ENCODE measurements at places on chromosomes 1 and 21.

- no peak for DNase-seq
These were observed 8.5 kb downstream of the CENPS start for GRCh38 chr1:10438677-10439163.

DNA sequence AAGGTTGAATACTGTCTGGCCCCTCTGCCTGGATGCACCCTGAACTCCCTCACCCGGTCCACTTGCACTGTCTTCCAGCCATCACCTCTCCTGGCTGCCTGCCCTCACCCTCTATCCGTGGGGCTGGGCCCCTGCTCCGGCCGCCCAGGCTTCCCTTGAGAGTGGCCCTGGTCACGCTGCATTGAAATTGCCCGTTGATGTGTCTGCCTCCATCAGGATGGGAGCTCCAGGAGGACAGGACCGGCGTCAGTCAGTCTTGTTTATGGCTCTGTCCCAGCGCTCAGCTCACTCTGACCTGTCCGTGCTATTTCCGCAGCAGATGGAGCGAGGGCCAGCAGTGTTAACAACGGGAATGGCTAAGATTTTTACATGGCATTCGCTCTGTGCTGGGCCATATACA lies 34.9 kb downstream of the FOXO6 start:
- DNase-seq = no peak

DNA sequence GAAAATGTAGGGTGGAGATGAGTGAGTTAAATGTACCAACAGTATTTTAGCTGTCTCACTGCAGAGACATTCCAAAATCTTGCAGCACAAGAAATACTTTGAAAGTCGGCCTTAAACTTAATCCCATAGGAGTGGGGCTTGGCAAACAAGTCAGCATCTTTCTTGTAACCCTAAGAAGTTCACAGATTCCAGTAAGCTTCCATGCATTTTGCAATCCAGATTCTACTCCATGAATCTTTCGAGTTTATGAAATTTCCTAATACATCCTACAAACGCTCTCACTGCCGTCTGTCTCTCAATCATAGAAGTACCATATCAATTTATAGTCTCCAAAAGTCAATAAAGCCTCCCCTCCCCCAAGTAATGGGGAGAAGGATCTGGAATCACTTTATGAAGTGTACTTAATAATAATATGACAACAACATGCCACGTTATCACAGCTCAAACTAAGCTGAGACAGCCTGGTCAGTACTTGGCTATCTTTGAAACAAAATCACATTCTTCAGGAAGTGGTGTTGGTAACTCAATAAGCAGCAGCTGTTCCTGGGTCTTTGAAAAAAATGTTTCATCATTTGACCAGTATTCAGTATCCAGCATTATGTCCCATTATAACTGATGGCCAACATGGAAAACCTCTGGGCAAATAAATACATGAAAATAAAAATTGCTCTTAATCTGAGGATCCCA lies 317.4 kb upstream of the RUNX1 start:
- no peak for DNase-seq

DNA sequence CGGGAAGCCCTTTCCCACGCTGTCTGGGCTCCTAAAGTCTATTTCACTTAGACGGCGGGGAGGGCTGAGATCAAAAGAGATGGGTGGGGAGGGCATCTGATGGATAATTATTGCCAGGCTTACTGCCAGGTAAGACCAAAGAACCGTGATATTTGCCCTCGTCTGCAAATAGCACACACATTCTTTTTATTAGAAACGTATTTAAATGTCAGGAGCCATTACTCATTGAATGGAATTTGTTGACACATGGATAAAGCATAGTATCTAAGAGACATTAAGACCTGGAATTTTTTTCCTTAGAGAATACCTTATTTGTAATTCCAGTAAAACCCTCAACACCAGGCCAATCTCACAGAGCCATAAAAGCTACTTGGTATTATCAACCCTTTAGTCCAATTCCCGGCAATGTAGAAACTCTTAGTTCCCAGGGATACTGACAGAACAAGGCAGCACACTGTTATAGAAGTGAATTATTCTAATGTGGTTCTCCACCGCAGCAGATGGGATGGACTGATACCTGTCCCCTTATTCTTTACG lies 10.6 kb downstream of the URB1 start:
- no peak for DNase-seq

GRCh38 chr1:22238356-22239224 lies 95.7 kb upstream of the WNT4 start:
- no peak for DNase-seq

GRCh38 chr21:34302521-34302920 lies 61.3 kb upstream of the KCNE2 start:
- DNase-seq = no peak

DNA sequence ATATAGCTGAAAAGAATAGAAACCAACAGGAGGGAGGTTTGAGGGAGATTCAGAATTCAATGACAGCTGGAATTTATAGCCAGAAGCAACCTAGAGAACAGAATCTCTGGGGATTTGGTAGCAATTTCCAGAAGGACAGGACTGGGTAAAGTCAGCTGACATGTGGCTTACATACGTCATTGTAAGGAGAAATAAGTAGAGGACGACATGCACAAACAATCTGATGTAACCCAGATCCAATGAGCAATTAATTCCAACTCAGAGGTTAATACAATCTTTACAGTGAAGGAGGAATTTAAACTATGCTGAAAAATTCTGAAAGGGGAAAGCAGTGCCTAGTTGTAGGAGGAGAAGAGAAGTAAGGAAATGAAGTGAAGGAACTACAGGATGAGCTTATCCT lies 383.9 kb downstream of the PTBP2 start:
- DNase-seq = no peak

DNA sequence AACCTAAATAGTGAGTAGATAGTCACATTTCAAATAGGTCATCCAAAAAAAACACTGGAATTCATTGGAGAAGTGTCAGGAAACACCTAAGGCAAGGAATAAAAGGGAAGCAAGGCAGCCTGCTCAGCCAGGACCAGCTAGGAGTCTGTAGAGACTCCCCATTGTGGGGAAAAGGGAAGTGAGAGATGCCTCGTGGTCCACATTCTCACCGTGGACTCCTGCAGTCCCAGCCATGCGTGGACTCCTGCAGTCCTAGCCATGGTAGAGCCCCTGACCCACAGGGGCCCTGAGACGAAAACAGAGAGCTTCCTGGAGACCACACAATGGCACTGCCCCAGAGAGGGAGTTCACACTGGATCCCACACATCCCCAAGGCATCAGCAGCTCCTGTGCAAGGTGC lies 97.5 kb downstream of the LRIG2 start:
- DNase-seq = no peak

GRCh38 chr1:77175230-77175844 lies 43.9 kb downstream of the PIGK start:
- DNase-seq = no peak

- no peak for DNase-seq
These were observed 26.6 kb downstream of the FAM78B start for GRCh38 chr1:166140251-166140650.

DNA sequence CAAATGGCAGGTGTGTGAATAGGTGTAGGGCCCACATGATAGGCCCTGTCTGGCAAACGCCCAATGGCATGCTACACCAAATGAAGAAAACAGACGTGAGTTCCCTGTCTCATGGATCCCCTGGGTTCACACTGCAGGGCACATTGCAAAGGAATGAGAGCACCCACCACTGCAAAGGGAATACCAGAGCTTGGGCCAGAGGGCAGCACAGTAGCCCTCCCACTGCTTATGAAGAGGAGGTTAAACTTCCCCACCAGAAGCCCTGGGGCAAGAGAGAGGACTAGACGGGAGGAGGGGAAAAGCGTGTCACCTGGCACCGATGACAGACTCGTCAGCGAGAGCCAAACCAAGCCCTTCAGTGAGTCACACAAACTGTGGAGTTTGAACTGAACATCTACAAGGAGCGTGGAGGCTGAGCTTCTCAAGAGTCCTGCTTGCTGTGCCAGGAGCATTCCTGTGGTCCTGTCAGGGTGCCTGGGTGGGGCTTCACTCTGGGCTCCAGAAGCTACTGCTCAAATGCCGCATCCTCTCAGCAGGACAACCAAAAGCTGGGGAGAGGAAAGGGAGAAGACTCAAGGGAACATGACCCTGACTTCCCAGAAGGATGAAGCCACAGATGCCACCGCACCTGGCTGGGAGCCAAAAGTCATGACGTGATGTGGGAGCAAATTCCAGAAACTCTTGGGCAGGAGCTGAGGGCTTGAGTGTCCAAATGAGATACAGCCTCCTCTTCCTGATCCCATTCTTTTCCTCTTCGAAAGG lies 61.1 kb downstream of the TOMM20 start:
- DNase-seq = no peak

- no peak for DNase-seq
These were observed 90.3 kb downstream of the WLS start for GRCh38 chr1:68142036-68142435.

DNA sequence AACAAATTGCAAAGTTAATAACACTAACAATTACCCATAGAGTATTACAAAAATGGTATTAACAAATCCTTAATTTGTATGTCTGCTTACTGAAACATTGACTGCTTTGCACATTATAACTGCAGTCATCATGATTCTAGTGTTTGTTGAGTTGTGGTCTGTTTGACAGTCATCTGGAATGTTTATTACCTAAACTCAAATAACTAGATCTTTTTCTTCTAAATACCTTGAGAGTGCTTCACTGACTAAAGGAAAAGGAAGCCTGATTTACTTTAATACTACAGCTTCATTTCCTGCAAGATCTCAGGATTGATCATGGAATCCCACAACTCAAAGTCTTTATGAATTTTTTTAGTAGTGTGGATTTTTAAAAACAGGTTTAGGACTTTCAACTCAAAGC lies 70.0 kb downstream of the HMCN1 start:
- DNase-seq = no peak

DNA sequence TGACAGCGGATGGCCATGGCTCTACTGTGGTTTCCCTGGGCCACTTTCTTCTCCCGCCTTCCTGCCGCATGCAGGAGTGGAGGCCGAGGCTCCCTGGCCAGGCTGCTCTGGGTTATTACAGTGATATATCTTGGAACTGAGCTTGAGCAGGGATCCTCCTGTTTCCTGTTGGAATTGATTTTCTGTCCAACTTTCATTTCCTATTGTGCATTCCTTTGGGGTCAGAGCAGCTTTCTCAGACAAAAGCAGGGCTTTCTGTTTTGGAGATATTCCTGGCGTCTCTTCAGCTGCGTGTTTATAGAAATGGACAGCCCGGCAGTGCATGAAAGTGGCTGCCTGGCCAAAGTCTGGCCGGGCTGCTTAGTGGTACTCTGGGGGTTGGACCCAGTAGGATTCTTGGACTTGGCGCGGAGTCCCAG lies 146.4 kb downstream of the KIF26B start:
- no peak for DNase-seq

- no peak for DNase-seq
These were observed 2.5 kb downstream of the TRAF3IP3 start for GRCh38 chr1:209758400-209758799.

- DNase-seq = no peak
These were observed 987 bp downstream of the DYNLT4 start for GRCh38 chr1:44806025-44806703.

DNA sequence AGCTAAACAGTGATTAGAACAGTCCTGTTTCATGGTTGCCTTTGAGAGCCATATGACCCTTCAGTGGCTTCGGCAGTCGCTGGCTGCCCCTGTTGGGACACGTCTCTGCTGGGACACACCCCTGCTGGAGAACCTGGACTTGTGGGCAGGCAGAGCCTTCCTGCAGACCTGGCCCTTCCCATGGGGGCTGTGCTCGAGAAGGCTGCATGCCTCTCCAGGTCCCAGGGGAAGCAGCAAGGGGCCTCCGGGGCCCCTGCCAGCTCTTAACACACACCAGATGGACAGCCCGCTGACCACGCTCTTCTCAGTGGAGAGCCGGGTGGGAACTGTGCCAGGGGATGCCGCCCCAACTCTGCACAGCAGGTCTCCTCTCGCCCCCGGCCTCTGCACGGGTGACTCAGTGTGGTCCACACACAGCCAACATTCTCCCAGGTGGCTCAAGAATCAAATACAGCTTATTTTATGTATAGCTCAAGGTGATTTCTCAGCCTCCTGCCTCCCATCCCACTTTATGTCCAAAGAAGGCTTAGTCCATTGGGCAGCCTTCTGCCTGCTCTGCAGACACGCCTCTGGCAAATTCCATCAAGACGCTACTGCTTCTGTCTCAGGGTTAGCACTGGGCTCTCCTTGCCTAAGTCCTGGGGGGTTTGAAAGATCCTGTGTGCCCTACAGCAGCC lies 450.8 kb downstream of the KIF26B start:
- DNase-seq = no peak

- no peak for DNase-seq
These were observed 14.2 kb downstream of the PTP4A2 start for GRCh38 chr1:31923901-31924535.

DNA sequence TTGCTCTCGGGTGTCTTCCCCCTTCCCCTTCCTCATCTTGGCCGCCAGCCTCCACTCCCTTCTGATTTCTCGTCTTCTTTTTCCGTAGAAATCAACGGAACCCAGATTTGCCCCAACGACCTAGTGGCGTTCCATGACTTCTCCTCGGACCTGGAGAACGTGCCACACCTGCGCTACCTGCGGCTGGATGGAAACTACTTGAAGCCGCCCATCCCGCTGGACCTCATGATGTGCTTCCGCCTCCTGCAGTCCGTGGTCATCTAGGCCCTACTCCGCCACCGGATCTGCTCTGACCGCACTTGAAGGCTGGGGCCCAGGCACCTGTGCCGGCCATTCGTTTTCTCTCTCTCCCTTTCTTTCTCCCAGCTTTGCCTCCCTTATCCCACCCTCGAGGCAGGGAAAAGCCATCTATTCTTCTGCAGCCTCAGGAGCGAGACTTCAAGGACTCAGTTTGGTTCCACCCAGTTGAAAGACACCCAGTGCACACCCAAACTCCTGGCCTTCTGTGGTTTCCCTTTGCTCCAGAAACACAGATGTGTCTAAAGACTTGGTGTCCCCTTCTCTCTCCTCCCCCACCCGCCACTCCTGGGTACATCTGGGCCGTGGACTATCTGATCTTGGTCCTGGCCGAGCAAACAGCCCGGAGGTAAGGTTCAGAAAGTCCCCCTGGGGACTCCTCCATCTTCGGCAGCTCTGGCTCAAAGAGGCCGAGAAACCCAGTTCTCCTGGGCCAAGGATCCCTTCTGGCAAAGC lies 7.2 kb upstream of the OPTC start:
- no peak for DNase-seq

- no peak for DNase-seq
These were observed 358.7 kb downstream of the LTN1 start for GRCh38 chr21:28633839-28634555.

DNA sequence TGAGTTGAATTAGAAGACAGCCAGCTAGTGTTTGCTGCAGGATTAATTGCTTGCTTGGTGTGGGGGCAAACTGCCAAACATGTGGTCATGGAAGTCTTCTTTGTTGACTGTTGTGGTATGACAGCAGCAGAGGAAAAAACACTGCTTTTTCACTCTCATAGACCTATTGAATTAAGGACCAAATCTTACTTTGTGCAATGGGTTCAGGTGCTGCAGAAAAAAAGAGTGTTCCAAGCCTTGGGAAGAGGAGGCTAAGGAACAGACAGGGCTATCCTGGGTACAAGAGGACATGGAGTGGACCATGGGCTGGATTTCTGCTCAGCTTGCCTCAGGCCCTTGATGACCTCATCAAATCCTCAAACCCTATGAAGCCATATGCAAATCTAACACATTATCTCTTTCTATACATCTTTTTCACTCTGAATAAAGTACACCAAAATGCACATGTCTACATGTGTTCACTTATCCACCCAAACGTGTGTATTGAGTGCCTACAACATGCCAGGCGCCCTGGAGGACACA lies 61.5 kb downstream of the SIPA1L2 start:
- DNase-seq = no peak

GRCh38 chr1:81708250-81708649 lies 92.5 kb upstream of the ADGRL2 start:
- no peak for DNase-seq

- DNase-seq = peak; percentile 34
These were observed 28.7 kb downstream of the ABCA4 start for GRCh38 chr1:94092210-94092613.

- DNase-seq = peak; percentile 96
These were observed at the start of gene CITED4 for GRCh38 chr1:40862008-40862863. Gene CITED4, minus strand, starts transcription at chr1:40862363. Its CDS starts 236 bp downstream, at chr1:40862127.
